ENCODE measurements at places on chromosomes 11 and 22.

- no peak for DNase-seq
- no peaks in the 10 kb centered on the region for H3K36me3 ChIP-seq
- no peaks in the 10 kb centered on the region for H3K27me3 ChIP-seq
- H3K4me1 ChIP-seq: peaks cover 6% of the 10 kb centered on the region
- H3K4me3 ChIP-seq: no peak overlapping the region
These were observed 11.0 kb upstream of the SPTBN2 start for GRCh38 chr11:66739983-66740382.

- H3K4me3 ChIP-seq: no peak overlapping the region
- no peak for DNase-seq
- no peaks in the 10 kb centered on the region for H3K27me3 ChIP-seq
- peaks cover 9% of the 10 kb centered on the region for H3K4me1 ChIP-seq
- H3K27ac ChIP-seq: no peak overlapping the region
These were observed 2.7 kb downstream of the POU2AF1 start for GRCh38 chr11:111376181-111376871.

- H3K27ac ChIP-seq: no peak overlapping the region
- H3K36me3 ChIP-seq: no peaks in the 10 kb centered on the region
- no peak for DNase-seq
- H3K27me3 ChIP-seq: no peaks in the 10 kb centered on the region
- H3K4me3 ChIP-seq: no peak overlapping the region
These were observed 39.7 kb upstream of the POU2AF2 start for GRCh38 chr11:111205632-111206385.

GRCh38 chr11:77049026-77049425, 14.8 kb downstream of the B3GNT6 start:
- no peaks in the 10 kb centered on the region for H3K36me3 ChIP-seq
- no peak overlapping the region for H3K27ac ChIP-seq

GRCh38 chr22:36463783-36464184, 17.7 kb downstream of the TXN2 start:
- DNase-seq: no peak
- no peaks in the 10 kb centered on the region for H3K36me3 ChIP-seq
- no peaks in the 10 kb centered on the region for H3K4me1 ChIP-seq
- no peaks in the 10 kb centered on the region for H3K27me3 ChIP-seq
- no peak overlapping the region for H3K27ac ChIP-seq
- no peak overlapping the region for H3K4me3 ChIP-seq

DNA sequence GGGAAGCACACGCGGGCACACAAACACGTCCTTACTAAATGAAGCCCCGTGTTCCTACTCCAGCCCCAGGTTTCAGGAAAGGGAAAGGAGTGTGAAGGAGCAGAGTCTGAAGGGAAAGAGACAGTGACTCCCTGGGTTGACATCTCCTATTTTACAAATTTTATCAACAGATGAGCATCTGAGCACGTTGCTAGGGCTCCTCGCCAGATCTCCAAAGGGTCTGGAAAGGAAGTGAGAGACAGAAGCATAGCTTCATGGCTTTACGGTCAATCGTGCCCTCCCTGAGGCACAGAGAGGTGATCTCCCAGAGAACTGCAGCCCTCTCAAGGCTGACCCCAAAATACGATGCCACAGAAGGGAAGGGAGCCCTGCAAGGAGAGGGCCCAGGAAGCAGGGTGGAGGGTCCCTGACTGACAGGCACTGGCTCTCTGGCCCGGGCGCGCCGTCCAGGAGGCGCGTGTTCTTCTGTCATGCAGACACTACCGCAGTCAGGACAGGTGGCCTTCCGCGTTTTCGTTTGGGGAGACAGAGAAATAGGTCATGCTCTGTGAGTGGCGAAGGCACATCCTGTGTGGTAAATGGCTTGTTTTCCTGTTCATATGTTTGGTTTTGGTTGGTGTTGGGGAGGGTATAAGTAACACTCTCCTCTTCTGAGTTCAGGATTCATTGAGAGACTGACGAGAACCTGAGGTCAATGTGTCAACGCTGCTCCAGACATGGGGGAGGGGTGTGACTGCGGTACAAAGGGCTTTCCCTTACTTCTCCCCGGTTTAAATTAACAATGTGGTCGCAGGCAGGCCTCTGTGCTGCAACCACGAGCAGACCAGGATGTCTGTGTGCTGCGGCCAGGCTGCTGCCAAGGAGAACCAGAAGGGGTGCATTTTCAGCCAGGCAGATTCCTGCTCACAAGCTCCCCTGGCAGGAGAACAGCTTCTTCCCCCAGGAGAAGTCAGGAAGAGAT, 813.3 kb downstream of the OPCML start:
- no peaks in the 10 kb centered on the region for H3K27me3 ChIP-seq
- peak; percentile 52 for DNase-seq
- H3K4me1 ChIP-seq: peaks cover 7% of the 10 kb centered on the region
- H3K27ac ChIP-seq: no peak overlapping the region
- H3K36me3 ChIP-seq: no peaks in the 10 kb centered on the region

- no peak overlapping the region for H3K27ac ChIP-seq
- no peaks in the 10 kb centered on the region for H3K36me3 ChIP-seq
- no peak overlapping the region for H3K4me3 ChIP-seq
- no peaks in the 10 kb centered on the region for H3K4me1 ChIP-seq
These were observed 183.5 kb downstream of the DSCAML1 start for GRCh38 chr11:117613521-117613920.

- no peak overlapping the region for H3K27ac ChIP-seq
- H3K4me3 ChIP-seq: no peak overlapping the region
These were observed 358.2 kb downstream of the MN1 start for GRCh38 chr22:27443306-27443705.

- no peaks in the 10 kb centered on the region for H3K27me3 ChIP-seq
- no peak for DNase-seq
- no peak overlapping the region for H3K4me3 ChIP-seq
- H3K4me1 ChIP-seq: peaks cover 32% of the 10 kb centered on the region
These were observed 942 bp upstream of the TSPAN18 start for GRCh38 chr11:44725757-44726282.

GRCh38 chr11:95698676-95699557, 90.7 kb downstream of the FAM76B start:
- no peak for DNase-seq
- H3K4me3 ChIP-seq: peak overlapping the region; percentile 20
- H3K36me3 ChIP-seq: no peaks in the 10 kb centered on the region
- H3K27ac ChIP-seq: peak overlapping the region; percentile 86
- no peaks in the 10 kb centered on the region for H3K27me3 ChIP-seq
- H3K4me1 ChIP-seq: peaks cover 33% of the 10 kb centered on the region

DNA sequence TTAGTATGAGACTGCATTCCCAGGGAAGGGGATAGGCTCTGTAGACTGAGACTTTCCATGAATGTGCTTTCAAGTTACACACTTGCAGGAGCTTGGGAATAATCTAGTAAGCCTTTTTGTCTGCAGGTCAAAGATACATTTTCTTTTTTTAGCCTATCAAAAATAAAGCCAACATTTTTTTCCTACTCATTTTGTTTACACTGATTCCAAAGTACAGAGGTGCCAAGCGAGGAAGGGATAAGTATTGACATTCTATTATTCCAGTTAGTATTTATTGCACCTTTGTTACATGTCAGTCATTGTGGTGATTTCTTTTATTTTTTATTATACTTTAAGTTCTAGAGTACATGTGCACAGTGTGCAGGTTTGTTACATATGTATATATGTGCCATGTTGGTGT, 413.0 kb upstream of the CHORDC1 start:
- DNase-seq: no peak
- H3K27ac ChIP-seq: no peak overlapping the region
- no peaks in the 10 kb centered on the region for H3K27me3 ChIP-seq
- H3K36me3 ChIP-seq: no peaks in the 10 kb centered on the region
- H3K4me1 ChIP-seq: no peaks in the 10 kb centered on the region
- H3K4me3 ChIP-seq: no peak overlapping the region

DNA sequence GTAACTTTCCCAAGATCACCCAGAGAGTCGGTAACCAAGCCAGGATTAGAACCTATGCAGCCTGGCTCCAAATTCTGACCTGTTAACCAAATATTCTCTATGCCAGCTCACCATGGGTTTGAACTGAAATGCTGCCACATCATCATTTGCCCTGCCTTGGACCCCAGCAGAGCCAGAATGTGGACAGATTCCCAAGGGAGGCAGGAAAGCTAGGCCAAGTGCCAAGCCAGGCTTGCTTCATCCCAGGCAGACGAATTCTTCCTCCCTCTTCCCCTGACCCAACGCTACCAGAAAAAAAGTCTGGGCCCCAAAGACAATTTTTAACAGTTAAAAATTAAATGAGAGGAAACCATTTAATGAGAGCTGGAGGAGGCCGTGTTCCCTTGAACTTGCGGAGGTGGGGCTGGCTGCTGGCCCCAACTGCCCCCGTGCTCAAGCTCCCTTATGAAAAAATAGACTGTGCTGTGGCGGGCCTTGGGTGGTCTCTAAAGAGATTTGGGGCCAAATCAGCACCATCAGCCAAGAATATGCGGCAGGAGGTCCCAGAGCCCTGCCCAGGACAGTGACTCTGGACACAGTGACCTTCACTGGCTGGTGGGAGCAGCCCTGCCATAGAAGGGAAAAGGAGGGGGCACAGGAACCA, 184.1 kb upstream of the SYT13 start:
- no peaks in the 10 kb centered on the region for H3K4me1 ChIP-seq
- H3K4me3 ChIP-seq: no peak overlapping the region
- DNase-seq: no peak
- H3K27ac ChIP-seq: no peak overlapping the region

DNA sequence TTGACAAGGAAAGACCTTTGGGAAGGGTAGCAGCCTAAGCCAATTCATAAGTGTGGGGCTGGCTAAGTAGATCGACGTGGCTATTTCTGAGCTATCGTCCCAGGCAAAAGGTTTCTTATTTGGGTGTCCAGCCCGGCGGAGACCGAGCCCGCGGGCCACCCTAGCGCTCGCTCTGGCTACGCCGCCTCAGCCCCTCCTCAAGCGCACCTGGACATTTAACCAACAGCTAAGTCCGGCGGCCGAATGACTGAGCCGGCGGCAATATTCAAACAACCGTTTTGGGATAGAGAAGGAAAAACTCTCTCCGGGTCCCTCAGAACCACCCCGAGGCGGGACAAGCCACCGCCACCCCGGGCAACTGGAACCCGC, 457 bp downstream of the RNF141 start:
- no peaks in the 10 kb centered on the region for H3K36me3 ChIP-seq
- H3K4me3 ChIP-seq: peak overlapping the region; percentile 85
- no peak for DNase-seq
- H3K27me3 ChIP-seq: no peaks in the 10 kb centered on the region
- H3K27ac ChIP-seq: peak overlapping the region; percentile 72
- H3K4me1 ChIP-seq: peaks cover 4% of the 10 kb centered on the region

DNA sequence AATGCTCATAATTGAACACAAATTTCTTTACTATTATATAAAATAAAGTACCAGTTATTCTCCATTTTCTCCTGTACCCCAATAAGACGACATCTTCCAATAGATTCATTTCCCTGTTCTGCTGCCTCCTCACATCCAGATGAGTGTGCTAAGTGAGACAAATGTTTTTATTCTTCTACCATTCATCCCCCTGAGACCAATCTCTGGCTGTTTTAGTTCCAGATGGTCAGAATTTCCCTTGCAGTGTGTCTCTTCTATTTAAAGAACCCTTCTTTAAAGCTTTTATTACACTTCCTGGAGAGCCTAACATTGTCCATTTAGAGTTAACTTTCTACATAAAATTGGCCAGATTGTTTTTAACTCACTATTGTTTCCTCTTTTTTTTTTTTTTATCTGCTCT, 41.2 kb upstream of the GLYATL1 start:
- DNase-seq: no peak
- H3K27ac ChIP-seq: no peak overlapping the region

- H3K27me3 ChIP-seq: no peaks in the 10 kb centered on the region
- DNase-seq: no peak
- peak overlapping the region; percentile 35 for H3K27ac ChIP-seq
- H3K4me3 ChIP-seq: no peak overlapping the region
- H3K4me1 ChIP-seq: peaks cover 59% of the 10 kb centered on the region
These were observed 39.7 kb upstream of the ETS1 start for GRCh38 chr11:128626913-128627665.

DNA sequence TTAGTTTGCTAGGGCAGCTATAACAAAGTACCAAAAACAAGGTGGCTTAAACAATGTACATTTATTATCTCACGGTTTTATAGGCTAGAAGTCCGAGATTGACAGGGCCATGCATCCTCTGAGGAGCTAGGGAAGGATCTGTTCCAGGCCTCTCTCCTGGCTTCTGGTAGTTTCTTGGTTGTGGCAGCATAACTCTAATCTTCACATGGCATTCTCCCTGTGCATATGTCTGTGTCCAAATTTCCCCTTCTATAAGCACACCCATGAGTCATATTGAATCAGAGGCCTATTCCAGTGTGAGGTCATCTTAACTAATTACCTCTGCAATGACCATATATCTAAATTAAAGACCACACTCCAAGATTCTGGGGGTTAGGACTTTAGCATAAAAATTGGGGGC, 31.3 kb upstream of the MMP13 start:
- no peak overlapping the region for H3K4me3 ChIP-seq
- H3K36me3 ChIP-seq: no peaks in the 10 kb centered on the region
- DNase-seq: no peak
- no peaks in the 10 kb centered on the region for H3K27me3 ChIP-seq
- no peak overlapping the region for H3K27ac ChIP-seq
- no peaks in the 10 kb centered on the region for H3K4me1 ChIP-seq

DNA sequence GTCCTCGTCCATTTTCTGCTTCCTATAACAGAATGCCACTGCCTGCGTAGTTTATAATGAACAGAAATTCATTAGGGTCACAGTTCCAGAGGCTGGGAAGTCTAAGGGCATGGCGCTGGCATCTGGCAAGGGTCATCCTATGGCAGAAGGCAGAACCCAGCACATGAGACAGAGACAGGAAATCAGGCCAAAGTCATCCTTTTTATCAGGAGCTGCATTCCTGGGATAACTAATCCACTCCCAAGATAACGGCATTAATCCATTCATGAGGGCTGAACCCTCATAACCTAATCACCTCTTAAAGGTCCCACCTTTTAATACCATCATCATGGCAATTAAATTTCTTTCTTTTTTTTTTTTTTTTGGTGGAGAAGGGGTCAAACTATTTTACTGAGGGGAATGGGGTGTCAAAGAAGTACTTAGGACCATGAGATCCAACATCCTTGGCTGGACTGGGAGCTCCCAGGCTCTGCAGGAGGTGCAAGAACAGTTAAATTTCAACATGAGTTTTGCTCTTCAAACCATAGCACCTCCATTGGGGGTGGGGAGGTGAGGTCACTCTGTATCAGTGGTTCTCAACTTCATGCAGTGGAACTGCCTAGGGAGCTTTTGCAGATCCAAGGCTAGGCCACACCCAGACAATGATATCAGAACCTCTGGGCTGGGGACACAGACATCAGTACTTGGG, 4.4 kb downstream of the TMEM109 start:
- H3K27ac ChIP-seq: no peak overlapping the region
- no peaks in the 10 kb centered on the region for H3K27me3 ChIP-seq

DNA sequence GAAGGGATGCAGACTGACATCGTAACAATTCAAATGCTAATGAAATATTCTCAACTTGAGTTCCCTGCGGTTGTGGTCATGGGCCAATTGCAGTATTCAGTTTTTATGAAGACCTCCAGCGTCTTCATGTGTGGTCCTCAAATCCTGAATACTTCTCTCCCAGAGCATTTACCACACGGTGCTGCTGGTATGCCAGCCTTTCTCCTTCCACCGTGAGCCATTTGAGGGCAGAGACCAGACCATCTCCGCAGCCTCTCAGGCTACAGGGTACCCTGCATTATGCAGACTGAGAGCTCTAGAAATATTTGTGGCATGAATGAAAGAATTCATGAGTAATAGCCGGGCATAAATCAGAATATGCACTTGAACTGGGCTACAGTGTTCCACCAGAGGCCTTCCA, 289.7 kb downstream of the ST3GAL4 start:
- no peaks in the 10 kb centered on the region for H3K4me1 ChIP-seq
- no peak for DNase-seq
- no peaks in the 10 kb centered on the region for H3K36me3 ChIP-seq
- no peak overlapping the region for H3K4me3 ChIP-seq
